HT1080 (cell line): ENCODE measurements at places on chromosomes 13 and 19. TPM values are rescaled to one million over a fixed set of nuclear protein-coding genes. Genes with fewer than 3 reads are reported as not detected.

The NOTCH3 gene
- total RNA-seq: 0.13 and 0.85 TPM in 2 replicates

The FCAR gene
- total RNA-seq: not detected in 2 replicates

- no peak for DNase-seq
Observed at GRCh38 chr19:16160445-16160942, 12.8 kb downstream of the CIB3 start.

- peak; percentile 19 for DNase-seq
Observed at GRCh38 chr13:73714522-73714921, 419.7 kb downstream of the KLF12 start.

The EXOC3L2 gene
- 0.56 and 0.84 TPM in 2 replicates for total RNA-seq

The CBLC gene
- total RNA-seq: 0.33 TPM in 1 of 2 replicates, not detected in the other

DNA sequence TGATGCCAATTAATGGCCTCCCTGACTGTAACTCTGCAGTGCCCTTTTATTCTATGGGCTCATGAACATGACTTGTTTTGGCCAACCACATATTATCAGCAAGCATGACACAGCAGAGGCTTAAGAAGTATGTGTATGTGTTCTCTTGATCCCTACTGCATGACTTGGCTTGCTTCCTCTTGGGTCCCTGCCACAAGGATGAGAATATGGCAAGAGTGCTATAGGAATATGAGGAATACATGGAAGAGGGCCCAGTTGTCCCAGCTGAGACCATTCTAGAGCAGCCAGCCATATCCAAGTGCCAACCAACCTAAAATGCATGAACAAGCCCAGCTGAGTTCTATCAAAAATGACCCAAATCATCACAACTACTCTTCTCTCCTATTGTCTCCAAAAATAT is 576.7 kb upstream of the PCDH9 start:
- DNase-seq: peak; percentile 6

The HTR2A gene
- total RNA-seq: not detected in 2 replicates
